ENCODE measurements at places on chromosomes 4 and X.

GRCh38 chr4:35918491-35918977 is 325.8 kb downstream of the ARAP2 start:
- DNase-seq: no peak

- DNase-seq: no peak
Measured at GRCh38 chrX:118520216-118521206, 24.9 kb downstream of the DOCK11 start.

- no peak for DNase-seq
Measured at GRCh38 chr4:105624530-105624929, 72.1 kb downstream of the ARHGEF38 start.

DNA sequence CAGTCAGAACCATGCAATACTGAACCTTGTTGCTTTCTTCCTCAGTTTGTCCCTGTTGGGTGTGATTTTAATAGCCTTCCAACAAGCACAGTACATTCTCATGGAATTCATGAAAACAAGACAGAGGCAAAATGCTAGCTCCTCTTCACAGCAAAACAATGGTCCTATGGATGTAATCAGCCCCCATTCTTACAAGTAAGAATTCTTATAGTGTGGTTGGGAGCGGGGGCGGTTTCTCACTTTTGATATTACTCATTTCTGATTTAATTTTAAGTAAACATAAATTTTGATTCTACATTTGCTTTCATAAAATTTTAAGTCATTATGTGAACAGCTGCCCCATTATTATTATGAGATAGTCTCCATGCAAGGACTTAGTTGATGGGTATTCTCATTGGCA is 80.8 kb upstream of the TLR2 start:
- no peak for DNase-seq

GRCh38 chr4:76689145-76689817 is 208.7 kb downstream of the SOWAHB start:
- no peak for DNase-seq

GRCh38 chr4:23685471-23685870 is 204.4 kb downstream of the PPARGC1A start:
- no peak for DNase-seq

GRCh38 chr4:162456106-162456505 is 292.3 kb upstream of the FSTL5 start:
- DNase-seq: no peak

DNA sequence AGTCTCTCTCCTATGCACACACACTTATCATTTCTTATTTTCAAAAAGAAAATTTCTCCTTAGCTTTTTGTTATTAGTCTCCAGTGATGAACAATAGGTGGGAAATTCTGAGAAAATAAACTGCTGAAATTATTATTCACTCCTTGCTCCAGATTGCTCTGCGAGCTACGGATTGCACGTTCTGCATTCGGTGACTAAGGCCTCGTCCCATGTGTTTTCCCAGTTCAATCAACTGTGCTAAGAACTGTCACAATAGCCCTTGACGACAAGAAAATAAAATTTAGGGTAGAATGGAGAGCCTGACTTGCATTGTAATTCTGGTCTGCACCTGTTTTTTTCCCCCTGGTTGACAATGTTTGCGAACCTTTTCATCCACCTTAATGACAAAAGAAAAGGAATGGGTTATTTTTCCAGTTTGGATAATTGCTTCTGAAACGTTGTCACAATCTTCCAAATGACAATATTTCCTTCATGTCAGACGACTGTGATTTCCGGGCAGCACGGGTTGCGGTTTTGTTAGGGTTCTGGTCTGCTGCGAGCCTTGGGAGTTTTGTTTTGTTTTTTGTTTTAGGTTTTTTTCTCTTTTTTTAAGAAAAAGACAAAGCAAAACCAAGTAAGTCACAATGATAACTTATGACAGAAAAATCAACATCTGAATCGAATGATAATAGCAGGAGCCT is 124.5 kb upstream of the NOCT start:
- no peak for DNase-seq

- no peak for DNase-seq
Measured at GRCh38 chr4:144584428-144584827, 61.5 kb upstream of the HHIP start.

DNA sequence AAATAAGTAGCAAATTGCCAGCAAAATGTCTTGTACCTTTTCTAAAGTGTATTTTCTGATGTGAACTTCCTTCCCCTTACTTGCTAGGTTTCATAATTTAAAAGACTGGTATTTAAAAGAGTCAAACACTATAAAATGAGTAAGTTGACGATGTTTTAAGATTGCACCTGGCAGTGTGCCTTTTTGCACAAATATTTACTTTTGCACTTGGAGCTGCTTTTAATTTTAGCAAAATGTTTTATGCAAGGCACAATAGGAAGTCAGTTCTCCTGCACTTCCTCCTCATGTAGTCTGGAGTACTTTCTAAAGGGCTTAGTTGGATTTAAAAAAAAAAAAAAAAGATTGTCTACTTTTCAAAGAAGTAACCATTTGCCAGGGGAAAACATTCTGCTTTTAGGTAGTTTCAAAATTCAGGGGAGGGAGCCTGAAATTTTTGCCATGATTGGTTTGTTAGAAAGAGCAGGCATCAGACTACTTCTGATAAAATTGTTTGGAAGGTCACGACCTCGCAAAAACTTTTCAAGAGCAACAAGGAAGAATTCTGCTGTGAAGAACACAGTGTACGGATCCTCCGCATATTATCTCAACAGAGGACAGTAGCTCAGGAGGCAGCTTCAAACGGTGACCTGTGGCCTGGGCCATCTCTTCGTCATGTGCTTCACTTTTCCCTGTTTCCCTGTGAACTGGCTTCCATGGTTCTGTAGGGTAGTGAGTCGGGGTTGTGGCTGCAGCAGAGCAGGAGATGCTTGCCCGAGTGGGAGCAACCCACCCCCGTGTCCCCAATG is 66.1 kb downstream of the CDS1 start:
- DNase-seq: no peak

GRCh38 chrX:118423558-118423957 is 72.1 kb upstream of the DOCK11 start:
- no peak for DNase-seq

GRCh38 chr4:20512033-20512792 is 188.0 kb upstream of the PACRGL start:
- no peak for DNase-seq

- DNase-seq: no peak
Measured at GRCh38 chrX:41634284-41634683, 54.5 kb upstream of the GPR34 start.

- no peak for DNase-seq
Measured at GRCh38 chr4:147791865-147792264, 60.0 kb downstream of the ARHGAP10 start.

- peak; percentile 14 for DNase-seq
Measured at GRCh38 chrX:13669246-13669737, 16.4 kb downstream of the TCEANC start.

DNA sequence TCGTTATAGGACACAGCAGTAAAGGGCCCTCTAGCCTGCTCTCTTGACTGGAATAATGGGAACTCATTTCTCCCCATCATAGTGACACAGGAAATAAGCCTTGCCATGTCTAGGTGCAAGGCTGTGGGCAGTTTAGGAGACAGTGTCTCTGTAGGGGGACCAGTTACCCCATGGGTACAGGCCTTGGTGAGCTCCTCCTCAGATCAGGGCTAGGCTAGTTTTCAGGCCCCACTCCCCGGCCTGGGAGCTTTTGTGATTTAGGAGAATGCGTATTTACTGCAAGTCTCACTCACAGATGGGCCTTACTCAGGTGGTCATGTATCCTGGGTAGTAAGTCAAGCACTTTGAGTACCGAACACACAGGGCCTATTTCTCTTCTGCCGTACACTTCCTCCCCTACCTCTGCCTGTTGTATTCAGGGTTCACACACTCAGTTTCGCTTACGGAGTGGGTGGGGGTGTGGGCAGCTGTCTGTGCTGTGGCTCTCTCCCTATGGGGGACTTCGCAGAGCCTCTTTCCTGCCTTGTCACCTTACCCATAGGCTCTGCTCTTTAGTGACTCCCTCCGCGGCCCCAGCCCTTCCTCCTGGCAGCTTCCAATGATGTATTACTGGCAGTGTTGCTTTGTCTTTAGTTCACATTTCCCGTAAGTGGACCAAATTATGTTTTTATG is 34.2 kb downstream of the FAM193A start:
- peak; percentile 40 for DNase-seq

GRCh38 chr4:2335729-2336101 is 73.8 kb upstream of the MXD4 start:
- DNase-seq: no peak

DNA sequence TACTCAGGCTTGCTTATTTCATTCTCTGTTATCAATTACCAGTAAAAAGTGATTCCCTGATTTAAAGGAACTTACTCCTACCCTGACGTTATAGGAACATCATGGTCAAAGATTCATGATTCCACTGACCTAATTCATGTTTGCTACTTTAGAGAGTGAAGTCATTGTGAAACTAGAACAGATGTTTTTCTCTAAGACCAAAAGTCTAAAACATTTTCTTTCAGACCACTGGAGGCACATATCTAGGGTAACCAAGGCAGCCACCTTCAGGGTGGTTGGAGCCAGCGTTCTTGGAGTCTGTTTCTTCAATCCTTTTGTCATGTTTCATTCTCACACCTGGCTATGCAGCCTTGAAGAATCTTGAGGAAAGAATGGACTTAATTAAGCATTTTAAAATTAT is 77.8 kb downstream of the GALNTL6 start:
- no peak for DNase-seq

DNA sequence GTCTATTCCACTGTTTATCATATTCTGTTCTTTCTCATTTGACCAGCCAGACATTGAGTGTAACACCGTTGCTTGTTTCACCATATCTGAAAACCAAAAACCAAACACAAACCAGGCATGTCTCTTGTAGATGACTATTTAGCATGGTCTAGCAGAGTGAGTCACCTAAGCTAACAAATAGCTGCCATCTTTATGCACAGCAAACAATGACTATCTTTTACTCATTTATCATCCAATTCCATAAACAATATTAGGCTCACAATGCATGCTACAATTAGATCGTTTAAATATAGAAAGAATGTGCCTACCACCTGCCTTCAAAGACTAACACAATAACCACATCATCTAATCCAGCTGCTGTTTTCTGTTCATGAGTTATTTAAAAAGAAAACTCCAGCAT is 495.4 kb downstream of the PCDH19 start:
- no peak for DNase-seq

GRCh38 chr4:109990261-109991257 is 77.9 kb downstream of the EGF start:
- no peak for DNase-seq

- no peak for DNase-seq
Measured at GRCh38 chrX:37701588-37701987, 16.0 kb downstream of the XK start.

GRCh38 chr4:109079201-109079600 is 223.3 kb downstream of the COL25A1 start:
- no peak for DNase-seq

GRCh38 chr4:5798462-5798861 is 87.5 kb downstream of the EVC start:
- DNase-seq: no peak

DNA sequence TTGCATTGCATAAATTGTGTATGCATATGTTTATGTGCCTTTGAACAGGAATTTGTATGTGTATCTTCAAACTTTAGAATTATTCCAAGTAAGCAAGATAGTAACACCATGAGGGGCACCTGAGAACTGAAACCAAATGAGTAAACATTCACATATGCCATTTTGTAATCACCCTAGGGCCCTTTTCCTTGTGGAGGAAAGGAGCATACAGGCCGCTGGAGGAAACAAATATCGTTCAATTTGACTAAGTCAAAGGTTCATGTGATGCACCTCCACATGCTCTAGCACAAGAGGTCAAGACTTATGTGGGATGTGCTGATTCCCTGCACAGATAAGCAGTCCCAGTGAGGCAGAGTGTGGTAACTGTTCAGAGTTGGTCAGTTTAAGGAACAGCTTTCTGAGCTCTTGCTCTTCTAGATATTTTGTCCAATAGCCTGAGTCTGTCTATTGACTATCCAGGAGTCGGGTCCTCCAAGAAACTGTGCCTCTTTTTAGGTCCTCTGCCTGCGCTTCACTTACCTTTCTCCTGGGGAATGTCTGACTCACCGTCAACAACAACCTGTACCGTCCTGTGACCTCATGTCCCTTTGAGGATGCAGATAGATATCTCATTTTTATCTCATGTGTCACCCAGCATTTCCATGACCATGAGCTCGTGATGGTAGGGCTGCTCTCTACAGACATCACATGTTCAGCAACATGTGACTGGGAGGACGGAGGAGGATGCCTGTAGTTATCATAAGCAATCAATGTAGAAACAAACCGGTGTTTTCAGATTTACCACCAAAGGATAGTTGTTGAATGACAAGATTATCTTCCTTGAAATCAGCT is 196.9 kb downstream of the NWD2 start:
- no peak for DNase-seq

- no peak for DNase-seq
Measured at GRCh38 chrX:47610511-47610910, 9.1 kb downstream of the SYN1 start.

GRCh38 chr4:46329118-46329976 is 60.6 kb downstream of the GABRA2 start:
- no peak for DNase-seq

GRCh38 chrX:140701480-140701879 is 8.1 kb upstream of the LINC00632 start:
- DNase-seq: no peak

DNA sequence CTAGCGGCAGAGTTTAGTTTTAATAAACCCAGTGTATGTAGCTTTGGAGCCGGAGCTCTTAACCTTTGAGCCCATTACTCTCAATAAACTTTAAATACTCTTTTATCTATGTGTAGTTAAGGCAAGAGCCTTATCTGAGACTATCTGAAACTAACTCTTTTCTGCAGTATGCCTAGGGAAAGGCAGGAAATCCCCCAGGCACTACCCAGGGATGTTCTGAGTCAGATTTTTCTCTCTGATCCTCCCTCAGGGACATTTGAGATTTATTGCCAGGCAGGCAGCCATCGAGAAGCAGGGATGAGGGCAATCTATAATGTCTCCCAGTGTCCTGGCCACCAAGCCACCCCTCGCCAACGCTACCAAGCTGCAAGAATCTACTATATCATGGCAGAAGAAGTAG is 39.1 kb downstream of the HEPH start:
- no peak for DNase-seq

- DNase-seq: no peak
Measured at GRCh38 chr4:82171531-82172155, 202.1 kb downstream of the HNRNPD start.

- DNase-seq: no peak
Measured at GRCh38 chrX:46400530-46401443, 144.4 kb downstream of the ZNF674 start.

DNA sequence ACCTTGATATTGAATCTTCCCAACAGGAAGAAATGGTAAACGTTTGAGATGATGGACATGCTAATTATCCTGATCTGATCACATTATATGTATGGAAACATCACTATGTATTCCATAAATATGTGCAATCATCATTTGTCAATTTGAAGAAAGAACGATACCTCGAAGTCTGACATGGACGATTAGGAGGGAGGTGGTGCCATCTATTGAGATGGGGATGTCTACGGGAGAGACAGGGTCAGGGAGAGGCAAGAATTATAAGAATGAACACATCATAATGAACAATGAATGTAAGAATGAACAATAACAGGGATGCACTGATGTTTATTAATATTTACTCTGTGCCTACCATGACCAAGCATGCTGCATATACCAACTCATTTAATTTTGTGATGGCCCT is 93.7 kb upstream of the SOD3 start:
- no peak for DNase-seq

GRCh38 chrX:12319003-12319519 is 180.8 kb downstream of the FRMPD4 start:
- no peak for DNase-seq

Data from activated T-cell treated with anti-CD3 and anti-CD28 coated beads for 4 hours (primary cell).